ENCODE measurements at places on chromosomes 7 and 10. TPM values are rescaled to one million over a fixed set of nuclear protein-coding genes. Genes with fewer than 3 reads are reported as not detected.

Gene OPN1SW
- polyA plus RNA-seq = 1.0 TPM

Gene FOXP2
- polyA plus RNA-seq = 13.3 TPM

Gene POLR2J3
- 91.8 TPM for polyA plus RNA-seq

Gene VPS37D
- 16.3 TPM for polyA plus RNA-seq

Gene VAX1
- polyA plus RNA-seq = not detected

Gene DNAJC12
- 12.7 TPM for polyA plus RNA-seq

Gene CACNB2
- 3.1 TPM for polyA plus RNA-seq

Gene NPSR1
- polyA plus RNA-seq = 0.21 TPM

Gene PRR15
- polyA plus RNA-seq = 14.6 TPM

Gene FFAR4
- polyA plus RNA-seq = not detected

Gene JAZF1
- 13.8 TPM for polyA plus RNA-seq

Gene GJD4
- polyA plus RNA-seq = 0.14 TPM

Gene DDX21
- polyA plus RNA-seq = 51.7 TPM

Gene SCART1
- polyA plus RNA-seq = 2.2 TPM

Gene ACHE
- 3.4 TPM for polyA plus RNA-seq

Gene LIPN
- not detected for polyA plus RNA-seq

Gene VWA2
- polyA plus RNA-seq = 2.3 TPM

Gene CYP3A7
- 1.4 TPM for polyA plus RNA-seq

Gene SLC16A9
- polyA plus RNA-seq = 43.5 TPM

Gene GOT1
- polyA plus RNA-seq = 87.4 TPM

Gene ORC5
- polyA plus RNA-seq = 24.5 TPM

Gene HGF
- polyA plus RNA-seq = 2.8 TPM

Gene CCDC201
- 0.06 TPM for polyA plus RNA-seq

Gene LRGUK
- 4.2 TPM for polyA plus RNA-seq

Gene AZGP1
- 67.1 TPM for polyA plus RNA-seq

Gene BTBD16
- polyA plus RNA-seq = 0.95 TPM

Gene TSPAN12
- 169 TPM for polyA plus RNA-seq

Measured in renal cortex interstitium (tissue), 15 donors.